ENCODE measurements at places on chromosomes 16 and 17.

DNA sequence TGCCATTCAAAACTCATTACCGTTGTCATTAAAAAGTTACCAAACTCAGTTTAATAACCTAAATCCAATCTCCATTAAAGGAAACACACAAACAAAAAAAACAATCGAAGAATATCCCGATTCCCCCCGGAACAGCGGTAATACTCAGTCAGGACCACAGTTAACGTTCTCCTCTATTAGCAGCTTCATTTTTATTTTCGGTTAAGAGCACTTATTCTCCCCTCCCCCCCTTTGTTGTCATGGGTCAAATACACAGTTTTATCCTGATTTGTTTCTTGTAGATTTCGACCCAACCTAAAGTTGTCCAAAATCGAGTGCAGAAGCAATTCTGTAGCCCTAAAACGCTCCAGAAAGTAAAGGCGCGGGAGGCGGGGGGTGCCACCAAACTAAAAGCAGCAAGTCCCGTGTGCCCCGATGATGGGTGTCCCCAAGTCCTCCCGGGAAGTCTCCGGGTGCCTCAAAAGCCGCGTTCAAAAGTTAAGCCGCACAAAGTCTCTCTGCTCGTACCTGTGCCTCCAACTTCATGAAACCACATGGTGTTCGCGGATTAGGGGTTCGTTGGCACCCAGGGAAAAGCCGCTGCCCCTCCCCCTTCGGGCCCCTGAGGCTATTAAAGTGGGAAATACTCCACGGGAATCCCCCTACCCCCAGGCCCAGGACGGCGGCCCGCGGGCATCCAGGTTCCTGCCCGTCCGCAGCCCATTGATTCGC lies 996 bp downstream of the SUMO2 start:
- DNase-seq = no peak

- no peak for DNase-seq
Observed at GRCh38 chr16:9971907-9972306, 210.3 kb downstream of the GRIN2A start.

GRCh38 chr16:4994719-4995434 lies 36.7 kb downstream of the SEC14L5 start:
- DNase-seq = no peak

- DNase-seq = no peak
Observed at GRCh38 chr16:53297477-53297876, 136.8 kb upstream of the RBL2 start.

DNA sequence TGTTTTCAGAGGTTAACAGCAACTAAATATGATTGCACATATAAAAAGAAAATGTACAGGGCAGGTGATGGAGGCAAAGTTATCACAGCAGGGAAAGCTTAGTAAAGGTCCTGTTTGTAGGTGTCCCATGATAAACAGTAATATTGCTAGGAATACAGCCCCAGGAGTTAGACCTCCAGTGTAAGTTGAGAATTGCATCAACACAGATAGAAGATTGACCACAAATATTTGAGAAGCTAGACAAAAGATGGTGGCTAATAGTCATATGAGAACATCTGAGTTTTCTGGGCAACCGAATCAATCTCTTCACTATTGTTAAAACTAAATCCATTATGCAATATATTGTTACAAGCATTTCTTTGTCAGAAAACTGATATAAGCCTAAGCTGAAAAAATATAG lies 152.6 kb downstream of the CDH11 start:
- no peak for DNase-seq

DNA sequence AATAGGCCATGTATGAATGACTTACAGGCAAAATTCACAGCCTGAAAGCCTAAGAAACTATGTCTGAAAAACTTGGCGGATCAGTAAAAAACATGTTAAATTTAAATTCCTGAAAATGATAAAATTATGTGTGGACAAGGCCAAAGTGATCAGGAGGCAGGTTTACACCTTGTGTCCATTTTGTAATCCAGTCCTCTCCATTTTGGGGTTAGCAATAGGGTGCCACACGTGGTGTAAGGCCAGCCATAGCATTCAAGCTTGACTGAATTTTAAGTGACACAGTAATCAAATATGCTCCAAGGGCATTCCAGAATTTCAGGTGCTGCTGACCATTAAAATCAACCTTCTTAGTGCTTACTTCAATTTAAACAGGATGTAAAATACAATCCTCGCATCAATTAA lies 2.7 kb downstream of the RNF43 start:
- no peak for DNase-seq

DNA sequence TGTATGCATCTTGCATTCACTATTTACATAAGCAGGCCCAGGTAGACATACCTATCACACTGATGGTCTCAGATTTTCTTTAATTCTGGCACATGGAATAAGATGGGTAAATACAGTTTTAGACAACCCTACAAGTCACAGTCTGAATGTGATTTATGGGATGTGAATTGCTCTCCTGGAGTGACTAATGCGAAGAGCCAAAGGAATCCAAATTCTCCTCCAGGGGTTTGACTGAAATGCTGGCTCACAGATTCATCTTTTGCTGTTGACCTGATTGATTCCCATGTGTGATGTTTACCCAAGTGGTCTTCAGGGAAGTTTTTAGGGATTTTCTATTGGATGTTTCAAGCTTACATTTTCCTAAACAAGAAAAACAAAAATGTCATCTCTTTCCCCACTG lies 277.9 kb upstream of the MON1B start:
- DNase-seq = no peak

GRCh38 chr17:57881143-57881542 lies 31.3 kb upstream of the MRPS23 start:
- DNase-seq = no peak

DNA sequence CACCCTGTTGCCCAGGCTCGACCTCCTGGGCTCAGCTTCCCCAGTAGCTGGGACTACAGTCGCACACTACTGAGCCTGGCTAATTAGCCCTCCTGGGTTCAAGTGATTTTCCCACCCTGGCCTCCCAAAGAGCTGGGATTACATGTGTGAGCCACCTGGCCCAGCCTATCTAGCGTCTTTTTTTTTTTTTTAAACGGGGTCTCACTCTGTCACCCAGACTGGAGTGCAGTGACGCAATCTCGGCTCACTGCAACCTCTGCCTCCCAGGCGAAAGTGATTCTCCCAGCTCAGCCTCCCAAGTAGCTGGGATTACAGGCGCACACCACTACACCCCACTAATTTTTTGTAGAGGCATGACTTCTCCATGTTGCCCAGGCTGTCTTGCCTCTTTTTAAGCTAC lies 33.3 kb downstream of the GLG1 start:
- peak; percentile 44 for DNase-seq

- no peak for DNase-seq
Observed at GRCh38 chr16:14452066-14452465, 178.0 kb downstream of the PARN start.

DNA sequence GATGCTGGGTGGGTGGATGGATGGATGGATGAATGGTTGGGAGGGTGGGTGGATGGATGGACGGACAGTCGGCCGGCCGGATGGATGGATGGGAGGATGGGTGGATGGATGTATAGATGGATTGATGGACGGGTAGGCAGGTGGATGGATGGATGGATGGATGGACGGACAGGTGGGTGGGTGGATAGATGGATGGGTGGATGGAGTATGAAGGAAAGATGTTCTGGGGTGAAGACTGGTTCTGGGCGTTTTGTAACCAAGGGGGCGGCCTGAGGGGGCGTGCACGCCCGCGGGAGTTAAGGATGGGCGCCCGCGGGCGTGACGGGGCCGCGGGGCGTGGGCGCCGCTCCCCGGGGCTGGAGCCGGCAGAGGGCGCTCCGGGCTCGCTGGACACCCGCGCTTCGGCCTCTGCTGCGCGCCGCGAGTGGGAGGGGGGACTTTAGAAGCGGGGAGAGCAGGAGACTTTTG lies at the start of gene NECAB2:
NECAB2 (plus strand) TSS at position 407 of the 468 bp plus-strand sequence. CDS start 405 bp downstream, outside the sequence.
- no peak for DNase-seq

- DNase-seq = no peak
Observed at GRCh38 chr16:12362482-12363458, 386.2 kb downstream of the SNX29 start.

GRCh38 chr16:17327664-17328335 lies 143.0 kb downstream of the XYLT1 start:
- no peak for DNase-seq

DNA sequence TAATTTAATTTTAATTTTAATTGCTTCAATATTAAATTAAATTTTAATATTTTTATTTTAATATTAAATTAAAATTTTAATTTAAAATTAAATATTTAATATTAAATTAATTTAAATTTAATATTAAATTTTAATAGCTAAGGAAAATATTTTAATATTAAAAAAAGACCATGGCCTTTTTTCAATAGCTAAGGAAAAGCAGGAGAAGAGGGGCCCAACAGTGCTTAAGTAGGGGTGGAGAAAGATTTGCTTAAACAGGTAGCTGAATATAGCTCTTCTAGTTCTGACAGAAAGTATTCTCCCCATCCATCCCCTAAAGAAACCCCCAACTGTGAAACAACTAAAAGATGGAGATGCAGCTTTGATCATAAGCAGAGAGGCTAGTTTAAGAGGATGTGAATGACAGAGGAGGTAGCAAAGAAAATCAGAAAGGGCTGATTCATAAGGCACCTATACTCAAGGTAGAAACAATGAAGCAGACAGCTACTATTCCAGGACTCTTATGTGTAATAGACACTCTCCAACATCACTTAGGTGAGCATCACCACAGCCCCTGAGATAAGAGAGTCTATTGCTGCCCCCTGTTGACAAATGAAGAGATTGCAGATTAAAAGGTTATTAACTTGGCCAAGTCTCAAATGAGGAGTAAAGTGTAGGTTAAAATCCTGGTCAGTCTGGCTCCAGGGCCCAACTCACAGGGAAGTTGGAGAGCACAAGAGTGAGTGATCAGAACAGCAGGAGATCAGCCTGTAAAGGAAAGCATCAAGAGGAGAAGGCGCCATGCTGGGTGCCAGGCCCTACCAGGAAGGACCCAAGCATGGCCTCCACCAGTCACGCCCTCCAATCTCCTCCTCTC lies 7.8 kb upstream of the RNASEK start:
- peak; percentile 31 for DNase-seq

- DNase-seq = no peak
Observed at GRCh38 chr17:65514082-65514481, 47.4 kb downstream of the AXIN2 start.

DNA sequence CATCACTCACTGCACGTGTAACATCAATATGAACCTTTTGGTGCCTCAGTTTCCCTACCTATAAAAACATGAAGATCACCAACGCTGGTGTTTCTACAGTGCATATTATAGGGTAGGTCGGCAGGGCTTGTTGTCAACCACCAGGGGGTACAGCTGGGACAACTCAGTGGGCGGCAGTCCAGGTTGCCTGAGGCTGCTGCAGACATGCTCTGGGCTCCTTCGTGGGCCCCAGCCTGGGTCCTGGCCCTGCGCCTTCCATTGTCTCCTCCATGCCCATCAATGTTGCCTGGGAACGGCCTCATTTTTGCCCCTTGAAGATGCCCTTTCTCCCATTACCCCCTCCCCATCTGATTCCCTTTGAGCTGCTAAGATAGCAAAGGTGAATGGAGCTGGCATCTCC lies 89.8 kb downstream of the GSG1L start:
- no peak for DNase-seq

- no peak for DNase-seq
Observed at GRCh38 chr17:8949061-8949661, 16.3 kb downstream of the PIK3R5 start.

GRCh38 chr16:5064915-5065314 lies 841 bp downstream of the C16orf89 start:
- DNase-seq = no peak

DNA sequence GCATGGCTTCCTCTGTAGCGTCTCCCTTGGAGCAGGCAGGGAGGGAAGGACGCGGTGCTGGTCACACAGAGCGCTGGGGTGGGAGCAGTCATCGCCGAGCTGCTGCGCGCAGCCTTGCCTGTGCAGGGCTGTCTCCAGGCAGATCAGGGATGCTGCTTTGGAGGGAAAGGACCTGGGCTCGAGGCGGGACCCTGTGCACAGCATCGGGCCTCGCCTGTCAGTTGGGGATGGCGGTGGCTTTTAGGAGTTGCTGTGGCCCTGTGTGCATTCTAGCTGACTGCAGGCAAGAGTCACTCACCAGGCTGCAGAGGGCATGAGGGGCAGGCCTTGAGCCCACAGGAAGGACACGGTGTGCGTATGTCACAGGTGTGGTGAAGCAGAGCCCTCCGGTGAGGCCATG lies 10.1 kb downstream of the ACSF3 start:
- no peak for DNase-seq

GRCh38 chr16:27703545-27703944 lies 153.6 kb downstream of the KATNIP start:
- no peak for DNase-seq

GRCh38 chr17:17104494-17104893 lies 62.2 kb downstream of the MPRIP start:
- no peak for DNase-seq

GRCh38 chr16:31696968-31697743 lies 169.5 kb downstream of the AHSP start:
- DNase-seq = no peak

- DNase-seq = no peak
Observed at GRCh38 chr17:43332230-43332629, 66.6 kb upstream of the ARL4D start.

DNA sequence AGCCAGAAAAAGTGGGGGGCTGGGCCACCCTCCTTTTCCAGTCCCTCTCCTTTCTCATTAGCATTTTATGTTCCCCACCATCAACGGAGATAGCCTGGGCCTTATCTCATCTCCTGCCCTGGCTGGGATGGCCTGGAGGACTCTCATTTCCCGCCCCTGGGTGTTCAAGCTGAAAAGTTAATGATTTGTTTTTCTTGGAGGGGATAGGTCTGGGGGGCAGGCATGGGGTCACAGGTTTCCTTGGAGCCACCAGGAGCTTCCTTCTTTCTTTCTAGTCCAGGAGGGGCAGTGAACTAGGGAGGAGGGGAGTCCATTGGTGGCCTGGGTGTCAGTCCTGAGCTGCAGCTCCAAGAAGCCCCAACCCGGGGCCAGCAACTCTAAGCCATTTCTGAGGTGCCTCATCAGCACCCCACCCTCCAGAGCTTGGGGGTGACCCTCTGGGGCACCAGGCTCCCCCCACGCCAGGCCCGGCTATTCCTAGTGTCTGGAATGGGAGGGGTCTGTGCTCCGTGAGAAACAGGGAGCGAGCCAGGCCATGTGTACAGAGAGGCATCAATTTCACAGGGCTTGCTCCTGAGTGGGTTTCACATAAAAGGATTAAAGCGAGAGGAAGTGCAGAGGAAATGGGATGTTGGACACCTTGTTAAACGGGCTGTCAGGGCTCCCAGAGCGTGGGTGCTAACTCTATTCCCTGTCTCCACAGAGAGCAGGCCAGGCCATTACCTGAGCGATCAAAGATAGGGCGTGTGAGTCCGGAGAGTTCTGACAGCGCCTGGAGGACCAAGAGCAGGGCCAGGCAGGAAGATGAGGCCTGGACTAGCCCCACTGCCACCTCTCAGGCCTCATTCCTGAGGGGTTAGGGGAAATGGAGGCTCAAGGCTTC lies 90.6 kb upstream of the LHX1 start:
- no peak for DNase-seq

GRCh38 chr17:39955726-39956225 lies 7.0 kb upstream of the GSDMA start:
- DNase-seq = no peak

DNA sequence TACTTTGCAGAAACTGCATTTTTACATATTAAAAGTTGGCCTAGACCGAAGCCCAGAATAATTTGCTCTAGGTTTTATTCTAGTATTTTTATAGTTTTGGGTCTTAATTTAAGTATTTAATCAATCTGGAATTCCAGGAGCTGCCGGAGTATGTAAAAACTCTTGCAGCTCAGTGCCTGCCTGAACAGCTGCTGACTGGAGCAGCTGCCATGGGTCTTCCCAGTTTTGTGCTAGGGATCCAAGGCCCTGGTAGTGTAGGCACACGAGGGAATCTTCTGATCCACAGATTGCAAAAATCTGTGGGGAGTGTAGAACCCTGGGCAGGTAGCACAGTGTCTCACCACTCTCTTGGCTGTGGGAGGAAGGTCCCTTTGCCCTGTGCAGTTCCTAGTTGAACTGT lies 87.0 kb upstream of the HS3ST3A1 start:
- DNase-seq = no peak

- no peak for DNase-seq
Observed at GRCh38 chr16:54976651-54977200, 46.1 kb downstream of the IRX5 start.
